DMS 273 treated with DMSO at 0.1 percent for 48 hours (cell line): ENCODE measurements at places on chromosomes 6 and 20.

DNA sequence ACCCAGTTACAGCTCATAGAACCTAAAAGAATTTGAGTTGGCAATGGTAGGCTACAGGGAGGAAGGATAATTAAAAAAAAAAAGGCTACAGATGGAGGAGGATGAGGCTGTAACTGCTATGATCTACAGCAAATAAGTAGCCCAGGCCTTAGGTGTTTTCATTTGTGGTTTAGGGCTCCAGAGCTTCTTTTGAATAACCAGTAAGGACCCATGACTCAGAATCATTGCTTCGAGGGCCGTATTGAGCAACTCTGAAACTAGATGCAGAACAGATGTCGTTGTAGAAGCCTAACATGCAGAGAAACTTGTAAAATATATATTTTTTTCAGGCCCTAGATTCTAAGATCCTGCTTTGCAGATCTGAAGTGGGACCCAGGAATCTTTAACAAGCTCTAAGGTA lies 19.0 kb upstream of the ASIP start:
- DNase-seq, result no peak

GRCh38 chr20:23061734-23062561 lies 12.5 kb upstream of the THBD start:
- no peak for DNase-seq

GRCh38 chr6:18091382-18091781 lies 31.1 kb downstream of the NHLRC1 start:
- DNase-seq, result no peak

DNA sequence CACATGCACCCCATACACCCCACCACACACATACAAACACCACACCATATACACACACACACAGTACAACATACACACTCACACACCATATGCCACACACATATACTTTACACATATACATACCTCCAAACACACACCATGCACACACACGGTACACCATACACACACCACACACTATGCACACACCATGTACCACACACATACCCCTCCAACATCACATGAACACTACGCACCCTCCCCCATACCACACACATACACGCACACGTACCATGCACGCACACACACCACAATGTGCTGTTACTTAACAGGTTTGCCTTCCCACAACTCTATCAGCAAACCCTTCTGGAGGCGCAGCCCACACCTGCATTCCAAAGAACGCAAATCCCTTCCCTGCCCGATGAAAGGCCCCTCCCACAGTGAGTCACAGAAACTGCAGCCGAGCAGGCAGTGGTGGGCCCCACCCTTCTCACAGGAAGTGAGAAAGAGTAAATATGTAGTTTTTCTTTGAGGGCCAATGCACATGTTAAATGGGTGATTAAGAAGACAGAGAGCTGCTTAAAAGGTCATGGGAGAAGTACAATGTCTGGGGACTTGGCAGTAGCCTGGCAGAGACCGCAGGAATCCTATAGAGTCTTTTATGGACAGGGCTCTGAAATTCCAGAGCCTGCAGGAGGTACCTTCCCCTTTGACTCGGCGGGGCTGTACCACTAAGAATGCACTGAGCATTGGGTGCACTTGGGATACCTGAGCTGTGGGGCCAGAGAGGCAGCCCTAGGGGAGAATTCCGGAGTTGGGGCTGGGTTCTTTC lies 34.1 kb upstream of the EZR start:
- no peak for DNase-seq

- no peak for DNase-seq
Measured at GRCh38 chr6:140276719-140277118, 902.3 kb upstream of the CITED2 start.
